Jurkat, Clone E6-1 (cell line): ENCODE measurements at places on chromosomes 6 and 20.

- no peak for DNase-seq
These were observed 62.7 kb downstream of the EDN3 start for GRCh38 chr20:59363101-59363500.

- DNase-seq = no peak
These were observed 32.5 kb downstream of the RIPOR3 start for GRCh38 chr20:50658804-50659380.

- no peak for DNase-seq
These were observed 10.5 kb upstream of the ZNF343 start for GRCh38 chr20:2519115-2519809.

DNA sequence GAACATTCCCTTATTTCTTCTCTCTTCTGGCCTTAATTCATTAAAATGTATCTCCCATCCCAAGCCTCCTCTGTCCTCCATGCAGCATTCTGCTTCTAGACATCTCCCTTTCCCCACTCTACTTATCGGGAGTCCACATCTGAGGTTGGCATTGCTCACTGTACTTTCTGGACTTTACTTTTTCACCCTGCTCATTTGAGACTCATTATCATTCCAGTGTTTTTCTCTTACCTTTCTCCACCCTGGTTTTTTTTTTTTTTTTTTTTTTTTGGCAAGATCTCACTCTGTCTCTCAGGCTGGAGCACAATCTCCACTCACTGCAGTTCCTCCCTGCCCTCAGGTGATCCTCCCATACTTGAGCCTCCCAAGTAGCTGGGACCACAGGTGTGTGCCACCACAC, 4.5 kb downstream of the ENPP3 start:
- DNase-seq = no peak

DNA sequence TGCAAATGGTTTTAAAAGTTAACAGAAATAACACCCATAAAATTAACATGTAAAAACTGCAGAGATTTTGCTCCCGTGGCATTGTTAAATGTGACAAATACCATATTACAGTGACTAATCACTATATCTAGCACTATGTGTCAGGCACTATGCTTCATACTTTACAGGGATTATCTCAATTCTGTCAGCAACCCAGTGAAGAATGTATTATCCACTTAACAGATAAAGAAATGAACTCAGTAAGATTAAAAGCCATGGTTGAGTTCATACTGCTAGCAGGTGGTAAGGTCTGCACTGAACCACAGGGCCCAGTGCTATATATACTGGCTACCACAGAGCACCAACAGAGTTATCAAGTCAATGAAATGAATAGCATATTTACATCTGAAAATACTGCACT, 65.4 kb downstream of the RWDD2A start:
- DNase-seq = no peak

GRCh38 chr20:35854713-35855348, 83.0 kb downstream of the PHF20 start:
- no peak for DNase-seq

- DNase-seq = no peak
These were observed 42.3 kb upstream of the ATXN1 start for GRCh38 chr6:16803294-16804200.

DNA sequence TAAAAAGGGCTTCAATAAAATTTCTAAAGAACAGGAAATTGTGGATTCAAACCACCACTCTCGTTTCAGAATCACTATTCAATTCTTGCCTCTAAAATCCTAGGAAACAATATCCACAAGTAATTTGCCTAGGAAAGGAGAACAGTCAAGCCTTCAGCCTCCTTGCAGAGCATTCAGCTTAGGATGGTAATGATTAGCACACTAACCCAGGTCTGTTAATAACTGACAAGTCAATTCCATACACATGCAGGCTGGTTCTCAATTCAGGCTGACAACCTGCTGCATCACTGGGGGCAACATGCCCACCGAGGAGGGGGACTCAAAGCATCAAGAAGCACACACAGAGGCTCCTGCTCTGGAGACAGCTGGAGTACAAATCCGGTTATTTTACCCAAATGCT, 57.6 kb downstream of the GMDS start:
- no peak for DNase-seq

- DNase-seq = no peak
These were observed 7.5 kb downstream of the ID4 start for GRCh38 chr6:19844689-19845088.

GRCh38 chr20:45949542-45950329, 15.3 kb downstream of the PCIF1 start:
- DNase-seq = no peak

DNA sequence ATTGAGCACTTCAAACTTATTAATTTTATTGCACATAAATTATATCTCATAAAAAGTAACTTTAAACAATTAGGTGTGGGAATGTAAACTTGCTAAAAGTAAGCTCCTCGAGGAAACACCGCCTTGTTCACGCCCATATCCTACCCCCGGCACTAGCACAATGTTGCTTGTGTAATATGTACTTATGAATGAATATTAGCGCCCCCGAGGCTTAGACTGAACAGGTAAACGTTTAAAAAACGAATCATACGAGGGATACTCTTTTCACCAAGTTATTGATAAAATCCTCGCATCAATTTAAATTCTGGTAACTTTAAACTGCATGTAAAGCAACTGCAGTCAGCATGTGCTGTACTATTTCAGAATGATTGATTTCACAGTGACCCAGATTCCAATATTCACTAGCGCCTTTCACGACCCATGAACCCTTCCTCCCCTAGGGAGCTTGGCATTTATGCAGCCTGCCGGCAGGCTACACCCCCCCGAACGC, 637 bp downstream of the TFB1M start:
- DNase-seq = peak; percentile 23

- no peak for DNase-seq
These were observed 37.9 kb upstream of the PCMTD2 start for GRCh38 chr20:64217539-64218221.

- DNase-seq = no peak
These were observed 76.1 kb upstream of the ATXN1 start for GRCh38 chr6:16837217-16837972.

- DNase-seq = no peak
These were observed 166.3 kb downstream of the TBXT start for GRCh38 chr6:166001359-166001758.
